ENCODE measurements at places on chromosomes 1 and 21.
A peak's percentile ranks its signal among the peaks of the same experiment; 100 is the strongest.

GRCh38 chr1:150385537-150386445 is 21.8 kb downstream of the RPRD2 start:
- DNase-seq, result no peak

DNA sequence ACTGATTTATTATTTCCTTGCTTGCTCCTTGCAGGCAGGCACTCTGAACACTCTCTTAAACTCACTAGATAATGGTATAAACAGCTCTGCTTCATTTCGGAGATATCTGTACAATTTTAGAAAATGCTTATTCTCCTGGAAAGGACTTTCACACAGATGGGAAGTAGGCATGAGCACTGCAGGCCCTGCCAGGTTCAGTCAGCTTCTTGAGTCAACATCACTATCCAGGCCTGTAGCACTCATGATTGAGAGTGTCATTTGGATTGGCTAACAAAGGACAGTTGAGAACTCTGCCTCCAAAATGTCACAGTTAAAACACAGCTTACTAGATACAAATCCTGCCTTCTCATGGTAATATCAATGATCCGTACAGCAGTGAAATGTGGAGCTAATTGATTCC is 181.9 kb downstream of the CYYR1 start:
- no peak for DNase-seq

- peak; percentile 60 for DNase-seq
These were observed 2.1 kb upstream of the DEGS1 start for GRCh38 chr1:224180783-224181452.

DNA sequence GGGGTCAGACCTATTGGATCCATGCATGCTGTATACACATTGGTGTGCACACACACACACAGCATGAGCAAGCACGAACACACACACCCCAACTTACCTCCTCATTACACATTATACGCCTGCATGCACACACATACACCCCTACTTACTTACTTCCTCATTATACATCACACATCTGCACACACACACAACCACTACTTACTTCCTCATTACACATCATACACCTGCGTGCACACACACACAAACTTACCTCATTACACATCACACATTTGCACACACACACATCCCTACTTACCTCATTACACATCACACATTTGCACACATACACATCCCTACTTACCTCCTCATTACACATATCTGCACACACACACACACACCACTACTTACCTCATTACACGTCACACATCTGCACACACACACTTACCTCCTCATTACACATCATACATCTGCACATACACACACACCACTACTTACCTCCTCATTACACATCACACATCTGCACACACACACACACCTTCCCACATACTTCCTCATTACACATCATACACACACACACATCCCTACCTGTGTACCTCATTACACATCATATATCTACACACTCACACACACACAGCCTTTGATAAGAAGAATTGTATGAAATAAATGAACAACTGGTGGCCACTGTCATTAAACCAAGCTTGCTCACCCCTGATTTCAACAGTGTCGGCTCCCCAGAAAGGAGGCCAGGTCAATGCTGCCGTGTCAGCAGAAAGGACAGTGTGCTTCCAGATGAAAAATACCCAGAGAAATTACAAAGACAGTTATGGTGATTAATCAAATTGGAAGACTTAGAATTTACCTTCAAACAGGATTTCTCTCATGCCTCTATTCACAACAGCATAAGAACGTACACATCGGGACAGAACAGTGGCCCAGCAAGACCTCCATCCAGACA is 117.8 kb downstream of the SETD4 start:
- no peak for DNase-seq

DNA sequence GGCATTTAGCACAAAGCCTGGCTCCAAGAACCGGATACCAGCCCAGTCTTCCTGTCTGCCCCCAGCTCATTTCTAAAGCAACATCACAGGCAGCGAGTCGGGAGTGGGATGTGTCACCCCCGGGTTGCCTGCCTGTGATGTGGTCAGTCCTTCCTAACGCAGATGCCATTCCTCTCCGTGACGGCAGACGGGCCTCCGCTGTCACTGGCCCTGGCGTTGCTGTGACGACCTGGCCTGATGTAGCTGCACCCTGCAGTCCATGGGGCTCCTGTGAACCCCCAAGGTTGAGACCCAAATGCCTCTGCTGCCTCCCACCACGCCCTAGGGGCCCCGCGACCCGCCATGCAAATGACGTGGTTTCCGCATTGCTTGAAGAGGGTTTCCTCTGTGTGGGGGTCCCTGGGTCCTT is 12.3 kb downstream of the TNFRSF1B start:
- DNase-seq, result peak; percentile 93

GRCh38 chr1:199646761-199647160 is 380.7 kb upstream of the NR5A2 start:
- no peak for DNase-seq

DNA sequence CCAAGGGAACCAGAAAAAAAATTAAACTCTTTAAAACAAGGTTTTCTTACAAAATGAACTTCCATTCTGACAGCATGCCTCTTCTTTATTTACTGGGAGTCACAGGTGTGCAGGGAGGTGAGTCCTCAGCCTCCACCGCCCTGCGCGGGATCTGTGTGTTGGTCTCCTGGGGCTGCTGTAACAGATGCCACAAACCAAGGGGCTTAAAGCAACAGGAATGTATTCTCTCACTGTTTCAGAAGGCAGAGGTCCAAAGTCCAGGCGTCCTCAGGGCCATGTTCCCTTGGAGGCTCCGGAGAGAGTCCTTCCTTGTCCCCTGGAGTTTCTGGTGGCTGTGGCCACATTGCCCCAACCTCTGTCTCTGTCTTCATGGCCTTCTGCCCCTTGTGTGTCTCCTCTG is 123.6 kb upstream of the C1orf174 start:
- no peak for DNase-seq

GRCh38 chr1:12630946-12631530 is 12.8 kb upstream of the AADACL4 start:
- DNase-seq, result no peak

DNA sequence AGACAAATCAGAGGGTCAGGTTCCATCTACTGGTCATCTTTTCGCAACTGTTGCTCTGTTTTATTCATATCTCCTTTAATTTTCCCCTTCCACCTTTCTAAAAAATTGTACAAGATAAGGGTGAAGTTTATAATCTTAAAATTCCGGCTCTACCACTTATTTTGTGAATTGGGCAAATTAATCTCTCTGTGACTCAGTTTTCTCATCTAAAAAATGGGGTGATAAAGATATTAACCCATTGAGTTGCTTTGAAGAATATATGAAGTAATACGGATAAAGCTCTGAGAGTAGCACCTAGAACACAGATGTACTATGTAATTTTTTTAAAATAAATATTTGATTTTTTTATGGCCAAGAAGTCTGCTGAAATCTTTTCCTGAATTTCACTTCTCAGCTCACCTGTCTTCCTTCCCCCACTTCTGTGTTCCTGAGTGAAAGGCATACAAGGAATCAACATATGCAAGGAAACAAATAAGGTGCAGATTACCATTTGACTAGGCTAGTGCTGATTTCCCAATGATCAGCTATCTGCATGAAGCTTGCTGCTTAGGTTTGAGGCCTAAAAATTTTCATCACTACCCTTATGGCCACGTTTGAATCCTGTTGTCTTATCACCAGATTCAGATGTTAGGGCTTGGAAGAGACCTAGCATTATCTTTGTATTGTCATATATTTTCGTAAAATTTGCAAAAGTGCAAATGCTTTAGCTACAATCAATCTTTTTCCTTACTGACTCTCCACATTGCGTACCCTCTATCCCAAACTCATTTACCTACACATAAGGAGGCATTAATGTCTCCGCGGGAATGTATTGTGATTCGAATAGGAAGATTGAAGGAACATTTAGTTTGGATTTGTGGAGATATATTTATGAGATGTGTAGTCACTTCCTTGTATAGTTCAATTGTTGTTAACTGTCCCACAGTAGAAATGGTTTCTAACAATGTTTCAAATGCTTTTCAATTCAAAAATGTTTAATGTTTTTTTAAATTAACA is 718.3 kb upstream of the PTBP2 start:
- DNase-seq, result no peak

DNA sequence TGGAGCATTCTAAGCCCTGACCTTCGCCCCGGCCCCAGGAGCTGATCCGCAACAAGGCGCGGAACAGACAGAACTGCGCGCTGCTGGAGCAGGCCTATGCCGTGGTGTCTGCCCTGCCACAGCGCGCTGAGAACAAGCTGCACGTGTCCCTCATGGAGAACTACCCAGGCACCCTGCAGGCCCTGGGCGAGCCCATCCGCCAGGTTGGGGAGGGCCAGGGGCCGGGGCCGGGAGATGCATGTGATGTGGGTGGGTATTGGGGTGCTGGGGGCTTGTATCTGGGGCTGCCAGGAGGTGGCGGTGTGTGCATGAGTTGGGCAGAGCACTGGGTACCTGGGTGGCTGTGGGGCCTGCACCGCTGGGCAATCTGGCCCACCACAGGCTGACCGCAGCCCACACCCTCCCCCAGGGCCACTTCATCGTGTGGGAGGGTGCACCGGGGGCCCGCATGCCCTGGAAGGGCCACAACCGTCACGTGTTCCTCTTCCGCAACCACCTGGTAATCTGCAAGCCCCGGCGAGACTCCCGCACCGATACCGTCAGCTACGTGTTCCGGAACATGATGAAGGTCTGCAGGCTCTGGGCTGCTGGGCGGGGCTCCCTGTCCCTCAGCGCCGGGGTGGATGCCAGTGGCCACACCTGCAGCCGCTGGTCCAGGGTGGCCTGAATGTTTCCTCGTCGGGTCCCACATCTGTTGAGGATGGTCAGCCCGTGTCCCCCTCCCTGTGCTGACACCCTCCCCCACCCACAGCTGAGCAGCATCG is 65.8 kb downstream of the TRIM11 start:
- DNase-seq, result peak; percentile 54

DNA sequence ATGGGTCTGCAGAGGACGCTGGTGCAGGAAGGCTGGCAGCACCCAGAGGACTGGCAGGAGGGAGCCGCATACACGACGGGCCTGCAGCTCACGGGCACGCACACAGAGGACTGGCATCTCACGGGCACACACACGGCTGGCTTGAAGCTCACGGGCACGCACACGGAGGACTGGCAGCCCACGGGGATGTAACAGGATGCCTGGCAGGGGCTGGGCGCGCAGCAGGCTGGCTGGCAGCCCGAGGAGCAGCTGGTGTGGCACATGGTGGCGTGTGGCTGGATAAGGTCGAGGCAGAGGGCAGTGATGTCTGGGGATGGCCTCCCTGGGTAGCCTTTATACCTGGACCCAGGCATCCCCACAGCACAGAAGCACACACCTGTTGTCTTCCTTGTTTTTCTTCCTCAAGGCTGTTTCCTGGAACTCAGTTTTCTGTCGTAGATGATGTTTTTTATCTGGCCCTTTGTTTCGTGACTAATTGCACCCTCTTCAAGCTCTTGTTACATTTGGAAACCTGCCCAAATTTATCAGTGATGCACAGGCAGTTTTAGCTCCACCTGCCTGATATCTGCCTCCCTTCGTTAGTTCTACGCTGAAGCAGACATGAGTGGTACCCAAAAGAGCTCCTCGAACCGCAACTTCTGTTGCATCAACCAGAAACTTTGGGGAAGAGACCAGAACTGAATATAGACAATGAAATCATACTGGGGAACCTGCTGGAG is at the start of gene KRTAP12-1:
TSS of gene KRTAP12-1 (minus strand) at position 303 of the 719 bp plus-strand sequence. CDS start at position 263, 40 bp downstream.
- DNase-seq, result peak; percentile 43

DNA sequence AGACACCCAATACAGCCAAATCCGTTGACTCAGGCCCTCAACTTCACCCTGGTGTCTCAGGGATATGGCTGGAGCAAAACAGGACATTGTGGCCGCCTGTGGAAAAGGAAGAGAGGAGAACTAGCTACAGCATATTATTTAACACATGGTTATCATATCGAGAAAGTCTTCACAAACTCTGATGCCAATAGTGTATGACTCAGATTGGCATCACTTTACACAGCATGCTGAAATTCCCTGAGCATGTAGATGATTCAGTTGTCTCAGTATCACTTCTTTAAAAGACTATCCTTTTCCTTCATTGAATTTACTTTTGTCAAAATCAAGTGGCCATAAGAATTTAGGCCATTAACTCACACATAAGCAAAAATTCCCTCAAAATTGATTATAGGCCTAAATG is 20.1 kb downstream of the HSD3B2 start:
- DNase-seq, result no peak

Data from activated effector memory CD4-positive, alpha-beta T cell treated with anti-CD3 and anti-CD28 coated beads, Interleukin-2, amount 50 U/mL, for 16 hours (primary cell).